Aortic smooth muscle cell (primary cell): ENCODE measurements at places on chromosomes 13 and 19. TPM values are rescaled to one million over a fixed set of nuclear protein-coding genes. Genes with fewer than 3 reads are reported as not detected.

RPS28 gene
- 575 and 694 TPM in 2 replicates for total RNA-seq

ZNF816 gene
- total RNA-seq, result 7.2 and 9.8 TPM in 2 replicates

VSTM1 gene
- not detected in 2 replicates for total RNA-seq

SCGB2B2 gene
- 0.13 and 0.19 TPM in 2 replicates for total RNA-seq

ZMYM2 gene
- total RNA-seq, result 27.9 and 43.9 TPM in 2 replicates

SBSN gene
- 0.66 and 0.87 TPM in 2 replicates for total RNA-seq

ACP5 gene
- total RNA-seq, result 0.40 and 0.44 TPM in 2 replicates

TCF3 gene
- total RNA-seq, result 34.3 and 41.2 TPM in 2 replicates

ELF1 gene
- 30.9 and 34.6 TPM in 2 replicates for total RNA-seq

ZNF787 gene
- total RNA-seq, result 20.8 and 25.0 TPM in 2 replicates

MPV17L2 gene
- 7.5 and 14.0 TPM in 2 replicates for total RNA-seq

ASF1B gene
- 6.7 and 12.6 TPM in 2 replicates for total RNA-seq

GPR12 gene
- not detected in 2 replicates for total RNA-seq

TLE2 gene
- total RNA-seq, result 3.2 and 4.6 TPM in 2 replicates

CBARP gene
- total RNA-seq, result 1.2 and 2.8 TPM in 2 replicates

USPL1 gene
- total RNA-seq, result 10.3 and 10.7 TPM in 2 replicates

UBA52 gene
- 850 and 972 TPM in 2 replicates for total RNA-seq

TEX26 gene
- 0.25 TPM in 1 of 2 replicates, not detected in the other for total RNA-seq

VSTM2B gene
- total RNA-seq, result not detected in 2 replicates

ZSCAN1 gene
- not detected in 2 replicates for total RNA-seq

ZNF540 gene
- total RNA-seq, result 0.81 and 0.92 TPM in 2 replicates

CAPN12 gene
- not detected in 2 replicates for total RNA-seq

FGF21 gene
- total RNA-seq, result not detected in 2 replicates
